Large intestine (tissue), 12 donors: ENCODE measurements at places on chromosomes 3 and 15. TPM values are rescaled to one million over a fixed set of nuclear protein-coding genes. Genes with fewer than 3 reads are reported as not detected.

GRCh38 chr15:88631464-88632028 lies 7.3 kb upstream of the ISG20 start:
- no peak overlapping the region for H3K27ac ChIP-seq
- peaks cover 6% of the 10 kb centered on the region for H3K4me1 ChIP-seq

Gene C15orf62
- 5.4 TPM for polyA plus RNA-seq

- H3K4me1 ChIP-seq, result no peaks in the 10 kb centered on the region
- no peak for DNase-seq
- no peak overlapping the region for H3K4me3 ChIP-seq
- H3K27me3 ChIP-seq, result no peaks in the 10 kb centered on the region
- no peak overlapping the region for H3K27ac ChIP-seq
These were observed 866.3 kb upstream of the GBE1 start for GRCh38 chr3:82627733-82628132.

Gene CD86
- polyA plus RNA-seq, result 3.3 TPM

- no peak for DNase-seq
- peaks cover 12% of the 10 kb centered on the region for H3K36me3 ChIP-seq
- no peaks in the 10 kb centered on the region for H3K27me3 ChIP-seq
- H3K4me3 ChIP-seq, result no peak overlapping the region
These were observed 84.5 kb downstream of the TRAK1 start for GRCh38 chr3:42175386-42176240.

Gene SLC22A14
- polyA plus RNA-seq, result 0.13 TPM

GRCh38 chr3:32436816-32437189 lies 45.1 kb downstream of the CMTM7 start:
- no peaks in the 10 kb centered on the region for H3K36me3 ChIP-seq
- no peak for DNase-seq
- no peak overlapping the region for H3K27ac ChIP-seq
- H3K27me3 ChIP-seq, result no peaks in the 10 kb centered on the region
- no peak overlapping the region for H3K4me3 ChIP-seq

- no peak overlapping the region for H3K4me3 ChIP-seq
- H3K27ac ChIP-seq, result no peak overlapping the region
- no peaks in the 10 kb centered on the region for H3K4me1 ChIP-seq
- H3K36me3 ChIP-seq, result no peaks in the 10 kb centered on the region
- no peaks in the 10 kb centered on the region for H3K27me3 ChIP-seq
These were observed 38.7 kb downstream of the WWTR1 start for GRCh38 chr3:149619136-149619535.

DNA sequence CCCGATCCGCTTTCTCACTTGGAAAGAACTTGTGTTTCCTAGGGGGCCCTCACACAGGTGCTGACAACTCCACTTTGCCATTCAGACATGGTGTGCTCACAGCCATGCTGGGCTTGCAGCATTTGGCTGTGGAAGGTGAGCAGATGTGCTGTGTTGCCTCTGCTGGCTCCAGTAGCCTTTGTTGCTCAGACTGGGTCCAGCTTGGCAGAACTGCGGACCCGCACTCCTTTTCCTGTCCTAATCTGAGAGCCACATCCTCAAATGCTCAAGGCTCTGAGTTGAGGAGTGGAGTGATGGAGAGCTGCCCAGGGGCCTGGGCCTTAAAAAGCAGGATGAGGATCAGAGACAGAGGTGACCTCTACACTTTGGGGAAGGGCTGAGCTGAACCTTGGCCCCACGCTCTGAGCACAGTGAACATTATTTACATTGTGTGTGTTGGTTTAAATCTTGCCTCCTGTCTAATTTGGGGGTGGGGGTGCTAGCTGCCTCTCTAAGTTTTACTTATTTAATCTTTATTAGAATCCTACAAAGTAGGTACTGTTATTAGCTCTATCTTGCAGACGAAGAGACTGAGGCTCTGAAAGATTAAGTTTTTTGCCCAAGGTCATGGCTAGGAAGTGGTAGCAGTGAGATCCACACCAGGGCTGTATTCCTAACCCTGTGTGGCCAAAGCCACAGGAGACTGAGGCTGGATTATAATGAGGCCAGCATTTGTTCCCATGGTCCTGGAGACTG lies 17.2 kb downstream of the ACOX2 start:
- no peak overlapping the region for H3K4me3 ChIP-seq
- H3K27me3 ChIP-seq, result no peaks in the 10 kb centered on the region
- H3K4me1 ChIP-seq, result peaks cover 52% of the 10 kb centered on the region
- DNase-seq, result no peak
- H3K36me3 ChIP-seq, result peaks cover 48% of the 10 kb centered on the region

DNA sequence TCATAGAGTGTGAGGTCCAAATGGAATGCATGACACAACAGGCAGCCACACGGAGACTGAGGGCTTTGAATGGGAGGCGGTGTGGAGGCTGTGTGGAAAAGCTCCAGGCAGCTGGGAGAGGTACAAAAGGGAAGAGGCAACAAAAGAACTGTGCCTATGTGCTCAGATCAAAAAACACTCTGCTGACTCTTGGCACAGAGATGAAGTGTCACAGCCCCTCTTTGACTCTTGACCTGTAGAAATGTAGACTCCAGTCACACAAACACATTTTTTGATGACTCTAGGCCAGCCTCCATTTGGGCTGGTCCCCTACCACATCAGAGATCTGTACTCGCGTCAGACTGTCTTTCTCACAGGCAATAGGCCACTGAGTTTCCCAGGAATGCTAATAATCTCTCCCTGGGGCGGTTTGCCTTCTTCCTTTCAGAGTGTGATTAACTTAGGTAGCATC lies 456.0 kb downstream of the TUSC7 start:
- no peak for DNase-seq
- no peaks in the 10 kb centered on the region for H3K27me3 ChIP-seq
- no peaks in the 10 kb centered on the region for H3K36me3 ChIP-seq
- no peak overlapping the region for H3K4me3 ChIP-seq

DNA sequence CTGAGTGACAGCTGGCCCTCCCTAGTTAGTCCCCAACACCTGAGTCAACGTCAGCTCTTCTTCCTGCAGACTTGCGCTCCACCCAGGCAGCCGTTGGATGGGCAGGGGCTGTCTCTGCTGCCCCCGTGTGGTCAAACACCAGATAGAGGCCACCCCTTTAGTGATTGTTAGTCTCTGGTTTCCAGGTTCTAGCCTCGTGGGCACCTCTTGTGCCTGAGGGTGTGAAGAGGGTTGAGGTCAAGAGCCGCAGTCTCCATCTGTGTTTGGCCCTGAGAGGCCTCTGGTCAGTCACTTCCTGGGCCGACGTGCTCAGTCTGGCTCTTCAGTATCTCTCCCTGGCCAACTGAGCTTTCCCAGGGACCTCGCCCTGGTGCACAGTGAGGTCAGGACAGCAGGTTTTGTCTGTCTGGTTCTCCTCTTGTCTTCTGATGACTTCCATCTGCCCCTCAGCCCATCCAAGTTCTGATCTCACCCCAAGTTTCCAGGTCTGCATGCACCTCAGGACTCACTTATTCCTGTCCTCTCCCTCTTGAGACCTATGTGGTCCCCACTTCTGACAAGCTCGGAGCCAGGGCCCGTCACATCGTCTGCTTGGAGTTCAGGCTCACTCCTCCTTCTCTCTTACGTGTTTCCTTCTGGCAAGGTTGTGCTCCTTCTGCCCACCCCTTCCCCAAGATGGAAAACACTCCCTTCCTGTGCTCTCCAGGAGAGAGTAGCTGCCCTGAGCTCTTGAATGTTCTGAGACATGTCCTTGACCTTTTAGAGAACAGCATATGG lies 20.9 kb downstream of the CD276 start:
- H3K4me1 ChIP-seq, result peaks cover 2% of the 10 kb centered on the region
- H3K36me3 ChIP-seq, result peaks cover 62% of the 10 kb centered on the region
- no peaks in the 10 kb centered on the region for H3K27me3 ChIP-seq

Gene FOXL2NB
- polyA plus RNA-seq, result not detected
